ENCODE measurements at places on chromosomes 5 and 9. TPM values are rescaled to one million over a fixed set of nuclear protein-coding genes. Genes with fewer than 3 reads are reported as not detected.

Gene LURAP1L
- total RNA-seq = 0.96 TPM

DNA sequence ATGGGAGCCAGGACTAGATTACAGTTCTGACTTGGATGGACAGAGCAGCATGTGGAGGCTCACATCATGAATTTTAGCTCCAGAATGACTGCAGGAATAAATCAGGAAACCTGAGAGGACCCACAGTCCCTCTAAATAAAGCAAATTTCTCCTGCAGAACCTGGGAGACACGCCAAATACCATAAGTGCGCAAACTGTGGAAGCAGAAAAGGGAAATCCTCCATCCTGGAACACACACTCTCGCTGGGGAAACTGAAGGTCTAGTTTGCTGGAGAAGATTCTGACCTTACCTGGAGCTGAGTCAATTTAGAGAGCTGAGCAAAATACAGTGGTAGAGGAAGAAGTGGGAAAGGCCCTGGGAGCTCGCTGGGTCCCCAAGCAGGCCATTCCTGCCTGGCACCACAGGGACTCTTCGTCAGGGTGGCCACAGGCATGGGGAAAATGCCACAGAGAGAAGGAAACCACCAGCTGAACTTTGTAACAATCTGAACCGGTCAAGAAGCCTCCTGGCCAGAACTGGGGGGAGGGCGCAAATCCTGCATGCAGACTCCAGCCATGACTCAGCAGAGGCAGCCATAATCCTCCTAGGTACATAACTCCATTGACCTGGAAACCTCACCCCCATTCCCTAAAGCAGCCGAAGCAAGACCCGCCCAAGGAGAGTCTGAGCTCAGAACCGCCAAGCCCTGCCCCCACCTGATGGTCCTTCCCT is 390.9 kb downstream of the LRRC70 start:
- no peak for DNase-seq
- H3K27me3 ChIP-seq = no peaks in the 10 kb centered on the region
- H3K4me3 ChIP-seq = no peak overlapping the region
- no peaks in the 10 kb centered on the region for H3K36me3 ChIP-seq
- no peaks in the 10 kb centered on the region for H3K4me1 ChIP-seq
- H3K27ac ChIP-seq = no peak overlapping the region

DNA sequence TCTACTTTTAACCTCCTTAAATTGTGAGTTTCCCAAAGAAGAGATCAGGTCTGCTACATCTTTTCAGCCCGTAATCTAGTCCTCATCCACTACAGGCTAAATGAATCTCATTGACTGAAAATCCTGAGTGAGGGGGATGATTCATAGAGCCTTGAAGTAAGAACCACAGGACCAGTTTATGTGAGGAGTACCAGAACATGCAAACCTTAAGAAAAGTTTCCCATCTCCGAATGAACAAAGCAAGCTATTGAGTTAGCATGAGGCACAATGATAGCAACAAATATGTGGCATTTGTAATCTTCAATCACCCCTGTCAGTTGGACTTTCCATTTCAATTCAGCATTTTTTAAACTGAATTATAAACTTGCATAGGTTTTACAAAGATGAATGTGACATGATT is 197.0 kb downstream of the ALDH1A1 start:
- DNase-seq = no peak
- peaks cover 14% of the 10 kb centered on the region for H3K27me3 ChIP-seq
- no peaks in the 10 kb centered on the region for H3K36me3 ChIP-seq
- no peak overlapping the region for H3K27ac ChIP-seq
- no peak overlapping the region for H3K4me3 ChIP-seq

Gene ACTBL2
- not detected for total RNA-seq

GRCh38 chr5:153835891-153836515 is 202.7 kb downstream of the FAM114A2 start:
- no peaks in the 10 kb centered on the region for H3K27me3 ChIP-seq
- no peak overlapping the region for H3K4me3 ChIP-seq
- no peak for DNase-seq
- H3K27ac ChIP-seq = no peak overlapping the region

All from A673 (cell line).